ENCODE measurements at places on chromosomes 7 and 10.

DNA sequence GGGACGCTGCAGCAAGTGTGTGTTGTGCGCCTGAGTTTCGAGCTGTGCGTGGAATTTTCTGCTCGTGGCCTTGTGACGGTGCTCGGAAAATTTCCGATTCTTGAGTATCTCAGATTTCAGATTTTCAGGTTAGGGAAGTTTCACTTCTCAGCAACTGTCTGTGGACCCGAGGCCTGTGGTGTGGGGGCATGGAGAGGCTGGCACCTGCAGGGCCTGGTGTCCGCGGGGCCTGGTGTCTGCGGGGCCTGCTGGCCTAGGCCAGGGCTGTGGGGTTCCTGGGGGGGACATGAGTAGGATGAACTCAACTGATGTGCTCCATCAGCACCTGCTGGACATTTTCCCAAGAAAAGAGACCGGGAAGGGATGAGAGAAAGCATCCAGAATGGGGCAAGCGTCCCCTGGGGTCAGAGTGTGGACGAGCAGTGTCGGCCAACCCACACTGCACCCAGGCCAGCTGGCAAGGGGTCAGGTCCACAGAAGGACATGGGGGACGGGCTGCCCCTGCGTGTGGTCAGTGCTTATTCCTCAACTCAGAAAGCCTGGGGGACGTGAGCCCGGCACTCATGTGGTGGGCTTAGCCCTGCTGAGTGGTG is 31.3 kb upstream of the SHH start:
- no peak for DNase-seq

DNA sequence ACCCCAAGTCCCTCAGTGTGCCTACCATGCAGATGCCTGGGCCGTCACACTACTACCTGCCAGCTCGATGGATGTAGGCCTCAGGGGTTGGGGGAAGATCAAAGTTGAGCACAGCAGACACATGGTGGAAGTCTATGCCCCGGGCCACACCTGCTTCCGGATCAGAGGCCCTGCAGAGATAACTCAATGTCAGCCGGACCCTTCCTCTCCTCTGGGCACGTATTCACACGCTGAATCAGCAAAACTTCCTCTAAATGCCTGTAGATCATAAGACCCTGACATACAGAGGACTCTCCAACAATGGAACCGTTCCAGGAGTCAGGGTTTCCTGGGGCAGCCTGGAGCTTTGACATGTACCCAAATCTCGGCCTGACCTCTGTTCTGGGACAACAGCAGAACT is 3.7 kb downstream of the DDX56 start:
- DNase-seq, result no peak

GRCh38 chr10:70652761-70653657 is 19.3 kb upstream of the ADAMTS14 start:
- no peak for DNase-seq

DNA sequence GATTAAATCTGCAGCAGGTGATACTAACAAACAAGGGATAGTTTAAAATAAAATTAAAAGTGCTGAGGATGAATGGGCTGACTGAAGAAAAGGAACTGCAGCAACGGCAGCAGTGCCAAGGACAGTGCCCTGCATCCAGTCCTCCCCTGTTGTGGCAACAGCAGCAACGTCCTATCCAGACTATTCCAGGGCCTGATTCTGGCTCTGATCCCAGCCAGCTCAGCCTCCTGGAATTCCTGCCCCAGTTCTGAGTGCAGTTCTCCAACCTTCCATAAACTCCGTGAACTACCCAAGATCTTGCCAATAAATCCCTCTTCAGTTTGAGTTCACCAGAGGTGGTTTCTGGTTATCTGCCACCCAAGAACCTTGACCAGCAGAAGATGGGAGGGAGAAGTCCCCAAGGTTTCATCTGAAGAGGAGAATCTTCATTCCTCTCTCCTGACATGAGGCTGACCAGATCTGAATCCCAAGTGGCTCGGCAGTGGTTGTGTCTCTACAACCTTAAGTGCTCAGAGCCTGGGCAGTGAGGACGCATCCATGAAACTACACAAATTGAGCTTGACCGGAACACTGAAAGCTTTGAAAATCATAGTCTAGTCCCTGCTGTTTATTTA is 115.8 kb downstream of the SORBS1 start:
- DNase-seq, result no peak

GRCh38 chr10:7038416-7038815 is 372.4 kb downstream of the SFMBT2 start:
- DNase-seq, result no peak

DNA sequence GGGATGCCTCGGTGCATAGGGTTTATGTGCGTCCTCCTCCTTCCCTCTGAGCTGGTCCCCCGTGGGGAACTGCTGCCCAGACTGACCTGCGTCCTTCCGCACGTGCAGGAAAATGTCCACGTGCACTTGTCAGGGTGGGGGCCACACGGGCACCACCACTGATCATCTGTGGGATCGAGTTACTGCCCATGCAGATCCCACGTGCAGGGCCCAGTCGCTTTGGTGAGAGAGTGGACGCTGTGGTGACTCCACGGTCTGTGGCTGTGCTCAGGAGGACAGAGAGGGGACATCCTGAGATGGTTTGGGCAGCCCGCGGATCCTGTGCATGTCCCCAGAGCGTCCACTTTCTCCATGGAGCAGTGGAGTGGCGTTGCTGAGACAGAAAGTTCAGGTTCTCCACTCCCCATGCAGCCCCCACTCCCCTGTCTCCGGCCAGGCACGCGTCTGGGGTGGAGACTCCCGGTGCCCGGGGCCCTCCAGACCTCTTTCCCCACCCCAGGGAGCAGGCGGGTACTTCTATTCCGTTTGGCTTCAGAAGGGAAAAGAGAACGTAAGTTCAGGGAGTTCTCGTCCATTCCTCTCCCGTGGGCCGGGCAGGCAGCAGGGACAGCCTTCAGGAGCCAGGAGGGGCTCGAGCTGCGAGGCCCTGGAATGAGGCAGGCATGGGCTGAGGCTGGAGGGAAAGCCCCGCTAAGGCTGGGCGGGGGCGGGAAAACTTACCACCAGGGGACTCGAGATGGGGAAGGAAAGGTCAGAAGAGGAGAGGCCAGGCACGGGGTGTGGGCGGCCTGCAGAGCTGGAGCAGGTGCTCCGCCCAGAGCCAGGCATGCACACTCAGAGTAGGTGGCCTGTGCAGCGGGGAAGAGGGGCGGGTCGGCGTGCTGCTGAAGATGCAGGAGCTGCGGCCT is 59.9 kb downstream of the EGFR start:
- DNase-seq, result no peak

- no peak for DNase-seq
These were observed 34.0 kb downstream of the PRKAR2B start for GRCh38 chr7:107078517-107078966.

GRCh38 chr10:7797582-7797981 is 9.6 kb downstream of the ATP5F1C start:
- no peak for DNase-seq

DNA sequence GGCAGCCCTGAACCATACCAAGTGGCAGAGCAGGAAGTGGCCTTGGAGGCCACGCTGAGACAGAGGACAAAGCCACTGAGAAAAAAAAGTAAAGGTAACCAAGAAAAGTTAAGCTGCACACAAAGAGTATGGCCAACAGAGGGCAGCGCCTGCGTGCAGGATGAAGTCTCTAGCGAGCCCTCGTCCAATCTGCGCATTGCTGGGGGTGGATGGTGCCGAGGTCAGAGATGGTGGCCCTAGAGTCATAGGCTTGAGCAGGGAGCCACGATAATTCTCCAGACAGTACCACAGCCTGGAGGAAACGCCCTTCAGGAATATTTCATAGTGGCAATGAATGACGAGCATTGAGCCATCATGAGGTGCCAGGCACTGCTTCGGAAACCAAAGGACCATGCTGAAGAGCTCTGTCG is 9.7 kb downstream of the ATP6V0E2 start:
- peak; percentile 39 for DNase-seq

GRCh38 chr10:131896403-131896802 is 4.4 kb upstream of the PPP2R2D start:
- DNase-seq, result no peak

- DNase-seq, result no peak
These were observed 9.9 kb downstream of the POR start for GRCh38 chr7:75924889-75925288.

- DNase-seq, result no peak
These were observed 44.0 kb downstream of the TMEM26 start for GRCh38 chr10:61409157-61409556.

DNA sequence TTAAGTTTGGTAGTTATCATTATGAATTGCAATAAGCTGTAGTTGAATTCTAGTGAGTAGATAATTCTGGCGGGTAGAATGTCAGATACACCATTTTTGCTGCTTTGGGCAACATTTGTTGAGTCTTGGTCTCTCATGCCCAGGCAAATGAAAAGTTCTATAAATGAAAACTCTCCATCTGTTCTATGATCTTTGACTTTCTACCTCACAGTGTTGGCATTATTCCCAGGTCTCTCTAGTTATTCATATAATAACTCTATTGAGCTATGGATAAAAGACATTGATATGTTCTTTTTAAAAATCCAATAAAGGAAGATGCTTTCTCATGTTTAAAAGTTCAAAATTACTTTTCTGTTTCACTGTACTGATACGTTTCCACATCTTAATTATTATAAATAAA is 415.3 kb upstream of the SEMA3D start:
- DNase-seq, result no peak

- no peak for DNase-seq
These were observed 386.8 kb upstream of the POT1 start for GRCh38 chr7:125316466-125316865.

GRCh38 chr10:123249894-123250293 is 95.7 kb downstream of the BUB3 start:
- no peak for DNase-seq

- DNase-seq, result no peak
These were observed 820 bp upstream of the NRG3 start for GRCh38 chr10:81873932-81874816.

GRCh38 chr7:129777195-129777844 is 165.8 kb downstream of the NRF1 start:
- DNase-seq, result no peak

GRCh38 chr10:67662415-67662814 is 33.6 kb downstream of the CTNNA3 start:
- no peak for DNase-seq
